ENCODE measurements at places on chromosomes 5 and 9.

DNA sequence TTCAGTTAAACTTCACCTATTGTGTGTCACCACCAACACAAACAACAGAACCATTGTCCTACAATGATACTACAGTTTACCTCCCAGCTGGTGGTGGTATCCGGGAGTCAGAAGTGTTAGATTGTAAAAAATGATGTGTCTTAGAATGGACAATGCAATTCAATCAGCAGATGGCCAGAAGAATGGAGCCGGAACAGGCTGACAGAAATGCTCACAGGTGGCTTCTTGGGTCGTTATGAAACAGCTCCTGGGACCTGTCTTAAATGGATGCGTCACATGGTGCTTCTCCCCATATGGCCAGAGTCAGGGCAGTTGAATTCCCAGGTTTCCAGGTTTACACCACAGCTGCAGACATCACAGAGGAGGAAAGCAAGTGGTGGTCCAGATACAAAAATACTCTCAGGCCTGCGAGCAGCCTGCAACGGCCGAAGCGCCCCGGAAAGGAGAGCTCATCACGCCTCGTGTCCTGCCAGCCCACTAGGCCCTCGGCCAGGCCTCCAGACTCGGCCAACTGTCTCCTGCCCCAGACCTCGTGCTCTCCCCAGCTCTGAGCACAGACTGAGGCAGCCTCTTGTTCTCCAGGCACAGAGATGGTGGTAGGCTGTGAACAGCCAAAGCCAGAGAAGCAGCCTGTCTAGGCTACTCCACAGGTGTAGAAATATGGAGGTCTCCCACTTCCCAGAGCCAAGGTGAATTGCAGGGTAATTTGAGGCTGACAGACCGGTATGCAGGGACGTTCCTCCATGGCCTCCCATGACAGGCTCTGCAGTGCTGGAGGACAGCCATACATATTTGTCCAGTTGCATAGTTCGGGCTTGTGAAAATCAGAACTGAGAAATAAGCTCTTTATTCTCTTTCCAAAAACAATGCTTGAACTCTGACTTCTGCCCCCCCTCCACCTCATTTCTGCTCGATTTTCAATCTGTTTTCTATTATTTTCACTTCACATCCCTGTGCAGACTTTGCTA lies 98.5 kb upstream of the SPATA31C2 start:
- no peak for DNase-seq
- H3K27me3 ChIP-seq: peaks cover 21% of the 10 kb centered on the region
- H3K36me3 ChIP-seq: no peaks in the 10 kb centered on the region
- no peak overlapping the region for H3K27ac ChIP-seq
- no peak overlapping the region for H3K4me3 ChIP-seq

GRCh38 chr5:39253196-39253595 lies 33.8 kb upstream of the FYB1 start:
- H3K27me3 ChIP-seq: no peaks in the 10 kb centered on the region
- DNase-seq: no peak
- no peaks in the 10 kb centered on the region for H3K36me3 ChIP-seq
- H3K27ac ChIP-seq: no peak overlapping the region

DNA sequence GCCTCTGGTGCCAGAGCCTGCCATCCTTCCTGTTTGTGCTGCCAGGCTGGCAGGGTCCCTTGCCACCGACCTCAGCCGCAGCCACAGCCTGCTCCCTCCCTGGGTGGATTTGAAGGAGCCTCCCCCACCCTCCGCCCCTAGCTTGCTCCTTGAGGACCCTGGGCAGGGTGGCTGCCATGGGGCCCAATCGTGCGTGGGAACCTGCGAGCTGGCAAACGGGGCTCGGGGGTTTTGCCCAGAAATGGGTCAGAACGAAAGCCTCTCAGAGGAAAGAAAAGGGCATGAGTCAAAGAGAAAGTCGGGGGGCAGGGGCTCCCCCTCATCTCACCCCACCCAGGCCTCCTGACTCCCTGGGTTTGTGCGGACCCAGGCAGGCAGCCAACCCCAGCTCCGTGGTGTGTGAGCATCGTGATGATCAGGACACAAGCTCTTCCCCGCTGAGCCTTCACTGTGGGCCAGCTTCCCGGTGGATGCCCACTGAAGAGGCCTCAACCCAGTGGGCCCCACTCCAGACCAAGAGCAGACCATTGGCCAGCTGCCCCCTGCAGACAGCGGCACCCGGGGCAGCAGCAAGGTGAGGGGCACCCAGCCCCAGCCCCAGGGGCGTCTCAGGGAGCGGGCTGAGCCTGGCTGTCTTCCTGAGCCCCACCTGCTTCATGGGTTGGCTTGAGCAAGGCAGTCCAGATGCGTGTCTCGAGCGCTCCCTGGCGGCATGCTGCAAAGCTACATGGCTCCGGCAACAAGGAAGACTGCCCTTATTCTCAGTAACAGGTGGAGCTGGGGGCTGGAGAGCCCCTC lies 3.0 kb upstream of the FUT7 start:
- H3K4me1 ChIP-seq: no peaks in the 10 kb centered on the region
- H3K27me3 ChIP-seq: peaks cover 13% of the 10 kb centered on the region
- H3K27ac ChIP-seq: no peak overlapping the region
- no peaks in the 10 kb centered on the region for H3K36me3 ChIP-seq
- peak; percentile 82 for DNase-seq
- H3K4me3 ChIP-seq: no peak overlapping the region

GRCh38 chr9:24776226-24776625 lies 230.5 kb upstream of the IZUMO3 start:
- no peaks in the 10 kb centered on the region for H3K36me3 ChIP-seq
- H3K4me1 ChIP-seq: no peaks in the 10 kb centered on the region
- no peaks in the 10 kb centered on the region for H3K27me3 ChIP-seq
- no peak overlapping the region for H3K27ac ChIP-seq

GRCh38 chr9:113352411-113352810 lies 3.1 kb downstream of the BSPRY start:
- H3K27me3 ChIP-seq: peaks cover 13% of the 10 kb centered on the region
- no peak overlapping the region for H3K4me3 ChIP-seq
- H3K36me3 ChIP-seq: no peaks in the 10 kb centered on the region

GRCh38 chr5:74476819-74477453 lies 163.6 kb downstream of the ENC1 start:
- H3K27ac ChIP-seq: no peak overlapping the region
- H3K4me1 ChIP-seq: no peaks in the 10 kb centered on the region
- no peak overlapping the region for H3K4me3 ChIP-seq
- H3K27me3 ChIP-seq: peaks cover 20% of the 10 kb centered on the region
- DNase-seq: no peak

DNA sequence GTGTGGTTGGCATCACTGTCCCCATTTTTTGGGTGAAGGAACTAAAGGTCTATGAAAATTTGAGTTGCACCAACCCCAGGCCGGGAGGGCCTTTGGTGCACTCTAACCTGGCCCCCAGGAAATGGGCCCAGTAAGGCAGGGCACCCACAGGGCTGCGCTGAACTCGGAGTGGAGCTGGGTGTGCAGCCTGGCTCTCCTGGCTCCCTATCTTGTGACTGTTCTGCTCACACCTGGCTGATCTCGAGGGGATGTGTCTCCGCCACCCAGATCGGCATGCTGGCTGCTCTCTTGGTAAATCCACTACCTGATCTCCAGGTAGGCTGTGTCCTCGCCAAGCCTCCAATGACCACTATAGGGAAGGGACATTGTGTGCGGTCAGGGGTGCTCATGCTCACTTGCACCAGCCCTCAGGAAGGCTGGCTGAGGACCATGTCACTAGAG lies 259.8 kb downstream of the NSG2 start:
- no peak overlapping the region for H3K4me3 ChIP-seq
- DNase-seq: no peak
- peaks cover 54% of the 10 kb centered on the region for H3K27me3 ChIP-seq

- H3K4me3 ChIP-seq: no peak overlapping the region
- no peak for DNase-seq
- H3K36me3 ChIP-seq: no peaks in the 10 kb centered on the region
Measured at GRCh38 chr9:72871685-72872084, 81.2 kb downstream of the ALDH1A1 start.

GRCh38 chr5:67287510-67288268 lies 91.1 kb upstream of the CD180 start:
- H3K27ac ChIP-seq: no peak overlapping the region
- no peaks in the 10 kb centered on the region for H3K4me1 ChIP-seq
- H3K4me3 ChIP-seq: no peak overlapping the region
- no peak for DNase-seq

- no peaks in the 10 kb centered on the region for H3K4me1 ChIP-seq
- H3K36me3 ChIP-seq: no peaks in the 10 kb centered on the region
- H3K27ac ChIP-seq: no peak overlapping the region
- no peaks in the 10 kb centered on the region for H3K27me3 ChIP-seq
Measured at GRCh38 chr9:79524266-79524665, 47.5 kb upstream of the TLE4 start.

- no peaks in the 10 kb centered on the region for H3K4me1 ChIP-seq
- H3K27ac ChIP-seq: no peak overlapping the region
- no peak for DNase-seq
- no peaks in the 10 kb centered on the region for H3K27me3 ChIP-seq
Measured at GRCh38 chr9:80732506-80732905, 956.8 kb downstream of the TLE1 start.

- H3K36me3 ChIP-seq: peaks cover 8% of the 10 kb centered on the region
- H3K27ac ChIP-seq: peak overlapping the region; percentile 61
- no peaks in the 10 kb centered on the region for H3K27me3 ChIP-seq
- no peak overlapping the region for H3K4me3 ChIP-seq
- peak; percentile 57 for DNase-seq
- H3K4me1 ChIP-seq: peaks cover 27% of the 10 kb centered on the region
Measured at GRCh38 chr9:33375841-33376321, 26.5 kb downstream of the AQP7 start.

DNA sequence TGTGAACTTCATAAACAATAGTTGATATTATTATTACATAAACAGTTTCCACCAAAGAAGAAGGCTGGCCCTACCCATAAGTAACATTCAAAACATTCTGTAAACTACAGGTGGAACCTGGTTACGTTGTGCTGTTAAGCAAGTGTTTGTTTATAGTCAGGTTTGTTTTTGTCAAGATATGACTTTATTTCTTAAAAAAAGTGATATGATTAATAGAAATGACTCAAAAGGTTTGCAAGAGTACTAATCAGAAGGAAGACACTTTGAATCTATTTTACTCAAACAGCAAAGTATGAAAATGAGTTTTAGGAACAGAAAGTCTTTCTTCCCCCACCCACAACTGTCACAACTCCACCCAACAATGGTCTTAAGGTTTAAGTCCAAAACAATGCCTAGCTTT lies 220.8 kb downstream of the PLK2 start:
- H3K27ac ChIP-seq: no peak overlapping the region
- no peak overlapping the region for H3K4me3 ChIP-seq
- no peaks in the 10 kb centered on the region for H3K4me1 ChIP-seq
- no peaks in the 10 kb centered on the region for H3K27me3 ChIP-seq
- DNase-seq: no peak
- no peaks in the 10 kb centered on the region for H3K36me3 ChIP-seq

GRCh38 chr5:177462021-177462670 lies 11.3 kb downstream of the DBN1 start:
- H3K27me3 ChIP-seq: no peaks in the 10 kb centered on the region
- DNase-seq: no peak
- no peak overlapping the region for H3K4me3 ChIP-seq
- H3K4me1 ChIP-seq: peaks cover 38% of the 10 kb centered on the region

DNA sequence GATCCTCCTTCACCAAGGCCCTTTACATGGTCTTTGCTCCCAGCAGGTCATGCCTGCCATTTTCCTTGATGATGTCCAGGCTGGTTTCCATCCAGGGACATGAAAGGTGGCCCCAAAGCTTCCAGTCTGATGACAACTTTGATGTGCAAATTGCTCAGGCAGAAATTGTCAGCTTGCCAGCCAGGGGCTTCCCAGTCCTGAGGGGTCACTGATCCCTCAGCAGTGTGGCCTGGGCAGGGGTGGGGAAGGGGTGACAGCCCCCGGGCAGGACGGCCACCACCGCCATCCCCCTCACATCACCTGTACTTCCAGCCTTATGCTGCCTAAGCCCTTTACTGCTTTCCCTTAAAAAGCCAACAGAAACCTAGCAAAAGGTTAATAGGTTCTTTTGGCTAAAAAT lies 96.3 kb downstream of the ANKRD33B start:
- no peak overlapping the region for H3K27ac ChIP-seq
- no peak for DNase-seq
- H3K36me3 ChIP-seq: no peaks in the 10 kb centered on the region
- peaks cover 67% of the 10 kb centered on the region for H3K27me3 ChIP-seq
- H3K4me3 ChIP-seq: no peak overlapping the region

GRCh38 chr9:130668659-130669058 lies 4.3 kb downstream of the PRDM12 start:
- peaks cover 3% of the 10 kb centered on the region for H3K4me1 ChIP-seq
- no peak overlapping the region for H3K4me3 ChIP-seq
- H3K27me3 ChIP-seq: peaks cover 30% of the 10 kb centered on the region
- no peak overlapping the region for H3K27ac ChIP-seq
- no peaks in the 10 kb centered on the region for H3K36me3 ChIP-seq
- no peak for DNase-seq

GRCh38 chr5:137336161-137336560 lies 163.0 kb downstream of the SPOCK1 start:
- no peaks in the 10 kb centered on the region for H3K4me1 ChIP-seq
- H3K27me3 ChIP-seq: 0 out of 2 replicates have a peak, but pooled peaks cover 4% of the 10 kb centered on the region
- DNase-seq: no peak
- no peak overlapping the region for H3K27ac ChIP-seq
- H3K4me3 ChIP-seq: no peak overlapping the region

DNA sequence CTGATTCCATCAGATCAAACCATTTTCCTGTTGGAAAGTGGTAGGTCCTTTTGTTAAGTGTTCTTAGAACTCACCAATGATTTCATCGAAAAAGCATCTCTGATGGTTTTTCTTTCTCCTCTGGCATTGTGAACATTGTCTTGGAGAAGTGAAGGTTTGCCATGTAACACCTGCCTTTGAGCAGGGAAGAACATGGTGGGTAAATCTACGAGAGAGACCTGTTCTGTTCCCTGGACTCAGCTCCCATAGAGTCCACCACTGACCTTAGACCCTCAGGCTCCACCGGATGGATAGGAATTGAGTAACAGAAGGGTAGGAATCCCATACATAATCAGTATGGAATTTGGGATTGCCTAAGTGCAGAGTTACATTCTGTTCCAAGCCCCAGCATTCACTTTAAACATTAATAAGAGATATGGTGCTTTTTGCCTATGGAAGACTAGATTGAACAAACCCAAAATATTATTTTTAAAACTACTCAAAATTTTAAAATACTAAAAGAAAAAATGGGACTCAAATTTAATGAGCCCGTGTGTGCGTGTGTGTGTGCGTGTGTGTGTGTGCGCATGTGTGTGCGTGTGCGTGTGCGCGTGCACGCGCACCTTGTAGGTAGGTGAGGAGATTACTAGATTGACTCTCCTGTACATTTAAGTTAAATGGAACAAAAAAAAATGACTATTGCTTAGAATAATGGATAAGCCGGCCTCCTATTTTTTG lies 92.0 kb downstream of the C9orf152 start:
- no peaks in the 10 kb centered on the region for H3K4me1 ChIP-seq
- no peak for DNase-seq
- no peak overlapping the region for H3K27ac ChIP-seq
- H3K36me3 ChIP-seq: no peaks in the 10 kb centered on the region
- no peak overlapping the region for H3K4me3 ChIP-seq

GRCh38 chr9:4463824-4464223 lies 26.4 kb upstream of the SLC1A1 start:
- H3K4me3 ChIP-seq: no peak overlapping the region
- no peaks in the 10 kb centered on the region for H3K27me3 ChIP-seq
- H3K27ac ChIP-seq: no peak overlapping the region

- peaks cover 4% of the 10 kb centered on the region for H3K4me1 ChIP-seq
- H3K27ac ChIP-seq: no peak overlapping the region
- H3K27me3 ChIP-seq: peaks cover 44% of the 10 kb centered on the region
- no peak for DNase-seq
- H3K36me3 ChIP-seq: no peaks in the 10 kb centered on the region
Measured at GRCh38 chr9:97766092-97766491, 69.0 kb upstream of the XPA start.
